ENCODE measurements at places on chromosomes 16 and 17.
A peak's percentile ranks its signal among the peaks of the same experiment; 100 is the strongest.

DNA sequence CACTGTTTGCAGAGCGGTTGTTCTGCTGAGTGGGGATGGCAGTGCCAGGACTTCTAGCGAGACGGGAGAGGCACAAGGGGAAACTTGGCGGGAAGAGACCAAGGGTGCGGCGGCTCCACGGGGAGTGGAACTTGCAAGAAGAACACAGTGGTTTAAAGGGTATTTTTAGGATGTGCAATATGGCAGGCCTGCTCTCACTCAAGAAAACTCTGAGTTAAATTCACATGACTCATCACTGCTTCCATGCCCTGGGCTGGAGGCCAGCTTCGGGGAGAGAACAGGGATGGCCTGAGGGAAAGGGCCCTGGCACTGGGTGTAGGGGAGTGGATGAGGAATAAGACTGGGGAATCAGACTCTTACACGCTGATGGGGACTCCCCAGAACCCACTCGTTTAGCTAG, 13.3 kb upstream of the CD300LD start:
- DNase-seq: no peak

DNA sequence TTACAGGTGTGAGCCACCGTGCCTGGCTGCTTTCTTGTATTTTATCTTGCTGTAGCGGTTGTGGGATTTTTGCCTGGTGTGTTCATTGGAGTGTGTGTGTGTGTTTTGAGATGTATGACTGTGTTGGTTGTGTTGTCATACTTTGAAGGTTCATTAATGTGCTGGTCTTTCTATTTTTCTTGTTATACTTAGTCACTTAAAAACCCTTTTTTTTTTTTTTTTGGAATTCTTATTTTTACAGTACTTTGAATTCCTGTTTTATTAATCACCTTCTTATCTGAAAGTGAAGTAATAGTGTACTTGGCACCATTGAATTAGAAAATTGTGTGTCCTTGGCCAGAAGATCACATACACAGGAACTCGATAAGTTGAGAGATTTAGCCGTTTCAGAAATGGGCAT, 30.2 kb downstream of the TENT4B start:
- DNase-seq: no peak

GRCh38 chr17:1077986-1078711, 81.2 kb downstream of the TIMM22 start:
- no peak for DNase-seq

DNA sequence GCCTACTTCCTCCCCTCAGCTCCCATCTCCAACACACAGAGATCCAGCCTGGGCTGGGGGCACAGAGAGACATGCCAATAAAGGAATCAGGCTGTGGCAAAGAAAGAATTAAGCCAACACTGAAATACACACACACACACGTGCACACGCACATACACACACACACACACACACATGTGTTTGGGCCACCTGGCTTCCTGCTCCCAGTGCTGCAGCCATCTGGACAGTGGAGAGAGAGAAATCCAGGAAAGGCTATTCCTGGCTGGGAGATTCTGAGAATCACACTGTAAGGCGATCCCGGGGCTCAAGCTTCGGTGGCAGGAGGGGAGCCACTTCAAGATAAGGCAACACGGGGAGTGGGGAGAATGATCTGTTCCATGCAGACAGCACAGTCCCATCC, 72.4 kb downstream of the NOG start:
- no peak for DNase-seq

DNA sequence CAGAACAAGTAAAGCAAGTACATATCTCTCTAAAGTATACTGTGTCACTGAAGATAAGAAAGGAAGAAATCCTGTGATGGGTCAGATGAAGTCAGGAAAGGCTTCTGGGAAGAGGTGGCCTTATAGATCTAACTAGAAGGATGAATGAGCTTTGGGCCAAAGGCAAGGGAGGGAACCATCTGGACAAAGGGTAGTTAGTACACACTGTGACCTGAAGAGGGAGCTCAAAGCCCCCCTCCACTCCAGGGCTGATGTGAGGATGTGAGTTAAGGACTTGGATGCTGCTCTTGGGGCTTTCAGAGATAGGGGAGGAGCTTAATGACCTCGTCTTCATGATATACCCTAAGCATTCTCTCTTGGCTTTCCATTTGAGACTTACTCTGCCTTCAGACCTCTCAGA, 185.3 kb upstream of the CACNG3 start:
- peak; percentile 55 for DNase-seq

GRCh38 chr16:79599837-79600637, 500 bp downstream of the MAF start:
- peak; percentile 64 for DNase-seq

DNA sequence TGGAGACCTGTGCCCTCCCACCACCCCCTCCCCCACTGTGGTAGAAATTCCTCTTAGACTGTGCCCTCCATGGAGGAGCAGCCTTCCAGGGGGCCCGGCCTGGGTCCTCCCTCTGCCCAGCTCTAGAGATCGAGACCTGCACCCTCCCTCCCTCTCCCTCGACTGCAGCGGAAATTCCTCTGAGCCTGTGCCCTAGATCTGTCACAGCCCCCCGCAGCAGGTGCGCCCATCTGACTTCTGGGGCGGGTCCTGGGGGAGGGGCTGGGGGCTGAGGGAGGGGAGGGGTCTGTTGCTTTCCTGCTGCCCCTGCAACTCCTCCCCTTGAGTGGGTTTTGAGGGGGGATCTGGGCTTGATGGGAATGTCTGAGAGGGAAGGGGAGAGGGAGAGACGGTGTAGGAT, 177.8 kb upstream of the GSE1 start:
- no peak for DNase-seq

DNA sequence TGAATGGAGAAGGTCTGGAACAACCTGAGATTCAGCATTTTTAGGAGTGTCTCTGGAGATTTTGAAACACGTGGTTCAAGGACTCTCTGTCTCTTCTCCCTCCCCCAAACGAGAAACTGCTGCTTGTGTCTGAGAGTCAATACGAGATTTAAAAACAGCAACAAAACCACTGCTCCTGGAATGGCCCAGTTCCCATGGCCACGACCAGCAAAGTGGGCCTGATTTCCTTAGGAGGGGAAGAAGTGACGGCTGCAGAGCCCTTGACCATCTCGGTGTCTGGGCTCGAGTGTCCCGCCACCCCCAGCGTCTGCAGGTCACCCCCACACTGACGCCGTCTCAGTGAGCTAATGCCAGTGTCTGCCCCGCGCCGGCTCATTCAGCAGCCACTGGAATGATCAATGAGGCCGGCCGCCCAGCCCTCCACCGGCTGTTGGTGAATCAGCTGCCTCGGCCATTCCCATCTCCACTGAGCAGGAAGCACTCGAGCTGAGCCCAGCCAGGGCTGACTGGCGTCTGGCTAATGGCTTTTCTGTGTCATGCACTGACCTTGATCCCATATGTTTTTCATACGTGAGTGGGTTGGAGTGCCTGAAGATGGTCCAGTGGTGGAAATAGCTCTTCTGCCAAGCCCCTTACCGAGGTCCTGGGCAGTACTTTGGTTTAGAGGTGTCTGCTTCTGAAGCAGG, 151.8 kb downstream of the PITPNC1 start:
- no peak for DNase-seq

DNA sequence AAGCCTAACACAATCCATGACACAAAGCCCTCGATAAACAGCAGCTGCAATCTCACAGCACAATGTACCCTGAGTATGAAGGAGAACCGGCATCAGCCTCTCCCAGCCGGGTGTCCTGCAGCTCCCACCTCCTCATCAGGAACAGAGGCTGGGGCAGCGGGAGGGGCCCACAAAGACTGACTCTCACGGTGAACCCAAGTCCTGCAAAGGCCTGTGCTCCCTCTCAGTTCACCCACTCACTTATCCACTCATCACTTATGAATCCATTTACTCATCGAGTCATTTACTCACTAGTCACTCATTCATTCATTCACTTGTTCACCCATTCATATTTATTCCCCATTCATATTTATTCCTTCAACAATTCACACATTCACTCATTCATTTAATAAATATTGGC, 11.6 kb downstream of the ZNF423 start:
- no peak for DNase-seq

DNA sequence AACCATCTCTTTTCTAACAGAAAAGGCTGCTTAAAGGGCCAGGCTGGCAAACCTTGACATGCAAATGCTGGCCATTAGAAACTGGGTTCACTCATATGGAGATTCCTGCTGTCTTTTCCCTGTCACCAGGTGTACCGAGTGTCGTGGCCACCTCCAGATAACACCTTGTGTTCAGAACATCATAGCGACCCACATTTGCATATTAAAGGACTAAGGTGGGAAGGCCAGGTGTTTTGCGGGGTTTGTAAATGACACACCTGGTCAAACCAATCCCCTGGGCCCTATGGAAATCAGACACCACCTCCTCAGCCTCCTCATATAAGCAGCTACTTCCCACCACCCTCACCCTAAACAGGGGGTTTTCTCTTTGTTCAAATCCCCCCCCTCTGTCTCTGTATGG, 2.5 kb upstream of the AIPL1 start:
- no peak for DNase-seq

DNA sequence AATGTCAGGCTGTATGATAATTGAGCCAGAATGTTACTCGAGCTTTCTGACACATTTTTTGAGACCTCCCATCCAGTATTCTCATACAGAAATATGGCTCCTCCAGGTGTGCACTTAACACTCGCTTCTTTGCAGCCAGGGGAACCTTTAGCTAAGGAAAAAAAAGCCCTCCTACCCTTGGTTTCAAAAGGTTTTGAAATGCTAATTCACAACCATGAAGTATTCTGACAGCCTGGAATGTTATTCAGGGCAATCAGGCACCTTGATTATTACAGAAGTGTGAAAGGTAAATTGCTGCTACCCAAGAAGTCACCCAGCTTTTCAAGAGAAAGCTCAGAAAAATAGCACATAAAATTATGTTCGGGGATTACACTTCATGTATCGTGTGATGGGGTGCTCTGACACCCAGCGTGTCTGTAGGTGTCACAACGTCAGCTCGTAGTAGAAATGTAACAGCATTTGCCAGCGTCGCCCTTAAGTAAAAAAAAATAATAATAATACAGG, 41.1 kb downstream of the NTN1 start:
- DNase-seq: no peak

- DNase-seq: no peak
Observed at GRCh38 chr16:86901483-86901882, 323.1 kb downstream of the FOXL1 start.

- DNase-seq: peak; percentile 36
Observed at GRCh38 chr17:40075201-40075941, 12.6 kb downstream of the THRA start.

DNA sequence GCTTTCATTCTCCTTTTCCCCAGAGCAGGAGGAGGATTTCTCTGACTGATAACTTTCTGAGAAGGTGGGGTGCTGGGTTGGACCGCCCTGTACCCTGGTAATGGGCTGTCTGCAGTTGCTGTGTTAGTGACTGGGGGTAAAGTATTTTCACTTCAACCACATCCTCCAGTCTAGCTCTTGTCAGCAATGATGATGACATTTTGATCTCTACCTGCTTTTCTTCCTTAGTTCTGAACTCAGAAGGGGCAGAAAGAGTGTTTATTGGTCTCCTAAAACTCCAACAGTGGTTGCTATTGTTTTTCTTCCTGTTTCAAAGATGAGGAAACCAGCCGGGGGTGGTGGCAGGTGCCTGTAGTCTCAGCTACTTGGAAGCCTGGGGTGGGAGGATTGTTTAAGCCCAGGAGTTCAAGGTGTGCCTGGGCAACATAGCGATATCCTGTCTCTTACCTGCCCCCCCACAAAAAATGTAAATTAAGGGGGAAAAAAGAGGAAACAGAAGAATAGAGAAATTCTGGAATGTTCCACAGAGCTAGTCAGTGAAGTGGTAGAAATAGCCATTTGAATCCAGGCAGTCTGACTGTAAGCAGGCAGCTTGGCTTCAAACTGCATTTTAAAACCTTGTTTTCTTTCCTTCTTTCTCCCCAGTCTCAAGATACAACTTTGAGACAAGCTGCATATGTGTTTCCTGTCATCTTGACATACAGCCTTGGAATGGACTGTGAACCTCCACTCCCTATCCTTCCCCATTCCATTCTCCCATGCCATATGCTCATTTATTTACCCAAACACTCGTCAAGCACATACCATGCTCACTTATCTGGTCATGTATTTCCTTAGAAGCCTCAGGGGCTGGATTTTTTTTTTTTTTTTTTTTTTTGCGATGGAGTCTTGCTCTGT, 3.3 kb upstream of the N4BP1 start:
- no peak for DNase-seq

DNA sequence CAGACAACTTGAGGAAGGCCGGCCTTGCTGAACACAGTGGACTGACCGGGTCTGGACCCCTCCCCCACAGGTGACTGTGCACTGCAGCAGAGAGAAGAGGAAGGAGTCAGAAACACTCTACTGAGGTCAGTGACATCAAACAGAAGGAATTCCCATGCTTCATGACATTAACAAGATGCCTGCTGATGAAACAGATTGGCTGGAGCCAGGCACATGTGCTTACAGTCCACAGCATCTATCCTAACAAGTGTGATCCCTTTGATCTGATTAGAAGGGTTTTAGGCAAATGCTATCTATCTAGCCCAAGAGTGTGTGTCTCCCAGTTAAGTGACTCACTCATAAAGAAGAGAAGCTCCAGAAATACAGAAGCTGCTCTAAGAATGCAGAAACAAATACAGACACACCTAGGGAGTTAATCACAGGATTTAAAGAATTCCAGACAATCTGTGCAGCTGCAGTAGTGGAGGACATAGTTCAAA, 90.2 kb downstream of the SYCE1L start:
- DNase-seq: no peak

- peak; percentile 47 for DNase-seq
Observed at GRCh38 chr17:81867991-81868673, 3.0 kb downstream of the ARHGDIA start.

DNA sequence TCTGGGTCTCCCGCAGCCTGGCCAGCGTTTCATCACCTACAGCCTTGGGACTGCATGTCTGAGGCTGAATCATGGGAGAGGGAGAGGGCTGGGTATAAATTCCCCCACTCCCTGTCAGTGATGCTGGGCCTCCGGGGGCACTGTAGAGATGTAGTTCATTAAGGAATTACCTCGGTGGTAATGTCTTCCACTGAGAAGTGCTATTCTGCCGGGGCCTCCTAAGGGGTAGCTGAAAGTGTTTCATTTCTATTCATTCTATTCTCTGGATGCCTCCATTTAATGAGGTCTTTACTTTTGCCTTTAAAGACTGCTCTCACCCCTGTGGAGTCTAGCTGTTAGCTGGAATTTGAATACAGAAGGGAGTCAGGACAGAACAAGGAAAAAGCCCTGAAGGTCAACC, 116.4 kb upstream of the HS3ST4 start:
- DNase-seq: no peak

DNA sequence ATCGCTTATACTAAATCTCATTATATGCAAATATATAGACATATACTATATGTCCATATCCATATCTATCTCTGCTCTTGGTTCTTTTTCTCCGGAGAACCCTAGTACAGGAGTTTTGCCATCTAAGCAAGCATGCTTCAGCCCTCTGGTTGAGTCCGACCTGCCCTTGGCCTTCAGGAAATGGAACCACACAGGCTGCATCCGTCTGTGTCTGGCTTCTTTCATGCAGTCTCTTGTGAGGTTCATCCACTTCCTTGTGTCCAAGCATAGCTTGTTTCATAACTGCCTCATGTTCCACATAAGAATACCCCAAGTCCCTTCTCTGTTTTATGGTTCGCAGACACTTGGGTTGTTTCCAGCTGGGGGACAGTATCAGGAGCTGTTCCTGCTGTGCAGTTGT, 16.8 kb downstream of the SNX20 start:
- DNase-seq: no peak

- no peak for DNase-seq
Observed at GRCh38 chr17:60398227-60398959, 6.5 kb upstream of the USP32 start.

GRCh38 chr16:15925631-15926030, 23.8 kb upstream of the ABCC1 start:
- no peak for DNase-seq

GRCh38 chr17:16889088-16889465, 82.8 kb downstream of the TNFRSF13B start:
- DNase-seq: no peak
